ENCODE measurements at places on chromosomes 5 and 9.

- DNase-seq = no peak
These were observed 1.2 kb downstream of the CDKN2A start for GRCh38 chr9:21993007-21993406.

GRCh38 chr9:123102375-123103113, 69.1 kb downstream of the GPR21 start:
- no peak for DNase-seq

GRCh38 chr5:175378444-175379028, 65.4 kb downstream of the DRD1 start:
- DNase-seq = no peak

GRCh38 chr9:92384375-92384774, 20.0 kb downstream of the OGN start:
- DNase-seq = no peak

DNA sequence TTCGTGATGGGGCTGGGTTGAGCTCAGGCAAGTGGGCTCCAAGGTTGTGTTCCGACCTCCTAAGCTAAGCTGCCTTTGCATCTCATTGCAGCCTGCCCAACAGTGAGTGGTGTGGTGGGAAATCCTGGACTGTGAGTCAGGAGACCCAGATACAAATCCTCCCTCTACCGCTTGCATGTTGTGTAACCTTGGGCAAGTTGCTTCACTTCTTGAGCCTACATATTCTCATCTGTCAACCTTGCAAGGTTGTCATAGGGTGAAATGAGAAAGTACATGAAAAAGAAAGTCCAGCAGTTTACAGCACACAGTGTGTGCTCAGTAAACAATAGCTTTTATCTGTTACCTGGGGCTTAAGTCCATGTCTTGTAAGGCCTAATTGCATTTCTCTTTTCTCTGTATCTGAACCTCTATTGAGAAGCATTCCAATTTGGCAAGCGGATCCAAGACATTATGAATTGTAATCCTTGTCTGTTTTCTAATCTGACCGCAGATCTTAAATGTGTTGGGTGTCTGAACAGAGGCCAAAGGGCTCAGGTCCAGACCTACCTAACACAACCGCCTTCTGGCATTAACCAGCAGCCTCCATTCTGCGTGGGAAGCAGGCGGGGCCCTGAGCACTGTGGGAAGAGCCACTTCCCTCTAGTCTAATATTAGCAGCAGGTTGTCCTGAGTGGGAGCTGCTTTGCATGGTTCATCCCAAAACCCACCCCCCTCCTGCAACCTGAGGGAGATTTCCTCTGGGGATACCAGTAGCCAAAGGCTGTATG, 1.8 kb upstream of the GALNT12 start:
- no peak for DNase-seq

GRCh38 chr5:132115375-132115774, 41.8 kb downstream of the CSF2 start:
- no peak for DNase-seq

GRCh38 chr5:112174959-112175594, 244.0 kb downstream of the EPB41L4A start:
- DNase-seq = peak; percentile 53

GRCh38 chr5:170311511-170312300, 14.1 kb upstream of the LCP2 start:
- DNase-seq = no peak

Measured in MM.1S (cell line).